Stimulated activated CD4-positive, alpha-beta T cell treated with anti-CD3 and anti-CD28 coated beads, Interleukin-15, amount 100 ng/mL, for 24 hours (primary cell): ENCODE measurements at places on chromosomes 7 and 10.

DNA sequence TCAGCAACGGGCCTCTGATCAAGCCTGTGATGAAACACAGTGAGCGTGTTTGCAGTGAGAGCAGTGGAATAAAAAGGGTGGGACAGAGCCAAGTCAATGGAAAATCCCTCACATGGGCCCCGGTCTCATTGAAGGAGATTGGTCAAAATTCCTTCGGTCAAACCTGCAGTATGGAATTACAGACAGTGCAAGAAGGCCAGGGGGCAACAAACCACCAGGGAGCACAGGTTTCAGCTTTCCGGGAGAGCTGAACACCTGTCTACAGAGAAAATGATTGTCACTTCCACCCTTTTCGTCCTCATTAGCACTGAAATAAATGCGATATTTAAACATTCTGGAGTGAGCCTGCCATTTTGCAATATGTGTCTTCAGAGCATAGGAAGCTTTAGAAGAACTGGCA, 92.9 kb downstream of the GPR26 start:
- DNase-seq = no peak

GRCh38 chr10:69901628-69902505, 100.2 kb downstream of the COL13A1 start:
- peak; percentile 46 for DNase-seq

GRCh38 chr7:152313831-152314604, 121.8 kb downstream of the KMT2C start:
- DNase-seq = no peak

GRCh38 chr10:47238331-47239095, 61.5 kb upstream of the GDF10 start:
- DNase-seq = no peak

DNA sequence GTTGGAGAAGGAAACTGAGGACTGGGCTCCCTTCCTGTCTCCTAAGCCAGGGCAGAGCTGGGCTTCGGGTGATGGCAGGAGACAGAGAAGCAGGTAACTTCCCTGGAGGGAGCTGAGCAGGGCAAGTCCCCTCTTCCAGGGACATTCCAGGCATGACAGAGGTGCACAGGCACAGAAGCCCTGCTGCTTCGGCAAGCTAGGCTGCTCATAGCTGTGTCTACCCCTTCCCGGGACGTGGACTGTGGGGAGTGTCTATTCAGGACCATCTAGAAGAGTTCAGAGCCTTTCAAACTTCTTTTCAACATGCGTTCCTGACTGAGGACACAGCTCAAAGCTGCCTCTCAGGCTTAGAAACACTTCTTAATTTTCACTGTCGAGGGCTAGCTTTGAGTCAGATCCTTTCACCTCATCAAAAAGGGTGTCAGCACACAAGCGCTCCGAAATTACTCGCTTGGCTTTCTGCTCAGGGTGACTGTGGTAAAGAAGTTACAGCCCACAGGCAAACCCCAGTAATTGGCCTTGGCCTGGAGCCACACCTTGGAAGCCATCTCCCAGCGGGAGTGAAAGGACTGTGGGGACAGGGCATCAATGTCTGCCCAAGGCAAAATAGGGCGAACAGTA, 63.7 kb upstream of the STEAP1B start:
- peak; percentile 55 for DNase-seq

DNA sequence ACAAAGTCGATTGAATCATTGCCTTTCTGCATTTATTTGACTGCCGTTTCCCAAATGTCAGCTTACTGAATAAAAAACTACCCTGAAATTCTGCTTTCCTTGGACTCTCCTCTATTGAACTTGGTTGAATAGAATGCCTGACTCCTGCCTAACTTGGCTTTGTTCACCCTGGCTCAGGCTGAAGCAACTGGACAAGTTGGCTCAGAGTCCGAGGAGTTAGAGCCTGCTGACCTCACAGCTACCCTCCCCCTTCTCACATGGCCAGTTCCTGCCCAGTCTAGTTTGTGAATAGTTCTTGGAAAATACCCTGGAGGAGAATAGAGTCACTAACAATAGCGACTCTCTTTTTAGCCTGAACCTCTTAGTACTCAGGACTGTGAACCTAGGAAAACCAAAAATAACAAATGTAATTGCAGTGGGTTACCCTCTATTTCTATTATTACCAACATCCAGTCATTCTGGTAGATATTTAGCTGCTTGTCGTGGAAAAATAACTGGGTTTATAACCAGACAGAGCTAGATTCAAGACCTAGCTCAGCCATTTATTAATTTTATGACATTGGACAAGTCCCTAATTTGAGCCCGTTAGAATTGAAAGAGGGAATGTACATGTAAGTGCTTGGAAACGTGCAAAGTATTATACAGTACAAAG, 17.3 kb upstream of the NRBF2 start:
- DNase-seq = no peak

DNA sequence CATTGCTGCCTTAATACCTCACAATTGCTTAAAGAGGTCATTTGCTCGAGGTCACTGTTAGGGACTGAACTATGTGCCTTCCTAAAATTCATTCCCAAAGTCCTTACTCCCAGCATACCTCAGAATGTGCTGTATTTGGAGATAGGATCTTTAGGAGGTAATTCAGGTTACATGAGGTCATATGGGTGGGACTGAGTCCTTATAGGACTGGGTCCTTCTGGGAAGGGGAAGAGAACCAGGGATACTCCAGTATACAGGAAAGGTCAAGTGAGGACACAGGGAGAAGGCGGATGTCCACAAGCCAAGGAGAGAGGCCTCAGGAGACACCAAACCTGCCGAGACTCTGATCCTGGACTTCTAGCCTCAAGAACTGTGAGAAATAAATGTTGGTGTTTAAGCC, 253.3 kb downstream of the PRPF18 start:
- DNase-seq = no peak

- DNase-seq = no peak
These were observed 5.9 kb upstream of the ANKRD7 start for GRCh38 chr7:118218413-118219156.

GRCh38 chr7:69561266-69561960, 36.9 kb upstream of the AUTS2 start:
- no peak for DNase-seq

DNA sequence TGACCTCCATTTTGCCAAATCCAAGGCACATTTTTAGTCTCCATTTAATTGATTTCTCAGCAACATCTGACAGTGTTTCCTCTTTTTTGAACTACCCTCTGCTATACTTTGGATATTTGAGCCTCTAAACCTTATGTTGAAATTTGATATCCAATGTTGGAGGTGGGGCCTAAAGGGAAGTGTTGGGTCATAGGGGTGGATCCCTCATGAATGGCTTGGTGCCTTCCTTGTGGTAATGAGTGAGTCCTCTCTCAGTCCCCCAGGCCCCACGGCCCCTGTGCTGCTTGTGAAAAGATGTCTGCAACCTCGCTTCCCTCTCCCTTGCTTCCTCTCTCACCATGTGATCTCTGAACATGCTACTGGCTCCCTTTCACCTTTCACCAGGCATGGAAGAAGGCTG, 96.8 kb upstream of the DGKB start:
- DNase-seq = no peak

DNA sequence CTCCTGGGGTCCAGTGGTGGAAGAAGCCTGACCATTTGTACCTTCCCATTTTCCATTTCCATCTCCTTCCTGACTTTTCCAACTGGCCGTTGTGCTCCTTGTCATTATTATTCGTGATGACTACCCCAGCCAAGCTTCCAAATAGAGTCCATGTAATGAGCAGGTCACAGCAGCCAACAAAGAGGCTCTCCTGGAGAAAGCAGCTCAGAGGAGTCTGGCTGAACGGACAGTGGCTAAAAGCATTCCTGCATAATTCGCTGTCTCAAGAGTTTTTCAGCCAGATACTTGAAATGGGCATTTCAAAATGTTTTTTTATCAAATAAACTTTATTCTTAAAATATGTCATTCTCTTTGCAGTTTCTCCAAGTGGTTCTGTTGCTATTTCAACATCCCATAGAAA, 458.6 kb downstream of the INHBA start:
- DNase-seq = no peak

GRCh38 chr7:119572132-119572531, 700.8 kb upstream of the KCND2 start:
- DNase-seq = no peak

DNA sequence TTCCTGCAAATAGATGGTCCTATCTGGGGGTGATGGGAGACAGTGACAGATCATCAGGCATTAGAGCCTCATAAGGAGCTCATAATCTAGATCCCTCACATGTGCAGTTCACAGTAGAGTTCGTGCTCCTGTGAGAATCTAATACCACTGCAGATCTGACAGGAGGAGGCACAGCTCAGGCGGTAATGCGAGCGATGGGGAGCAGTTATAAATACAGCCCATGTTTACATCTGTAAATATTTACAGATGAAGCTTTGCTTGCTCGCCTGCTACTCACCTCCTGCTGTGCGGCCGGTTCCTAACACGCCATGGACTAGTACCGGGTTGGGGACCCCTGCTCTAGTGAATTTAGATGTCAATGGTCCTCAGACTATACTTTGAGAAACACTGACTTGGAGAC, 17.0 kb upstream of the CDCA7L start:
- DNase-seq = no peak

DNA sequence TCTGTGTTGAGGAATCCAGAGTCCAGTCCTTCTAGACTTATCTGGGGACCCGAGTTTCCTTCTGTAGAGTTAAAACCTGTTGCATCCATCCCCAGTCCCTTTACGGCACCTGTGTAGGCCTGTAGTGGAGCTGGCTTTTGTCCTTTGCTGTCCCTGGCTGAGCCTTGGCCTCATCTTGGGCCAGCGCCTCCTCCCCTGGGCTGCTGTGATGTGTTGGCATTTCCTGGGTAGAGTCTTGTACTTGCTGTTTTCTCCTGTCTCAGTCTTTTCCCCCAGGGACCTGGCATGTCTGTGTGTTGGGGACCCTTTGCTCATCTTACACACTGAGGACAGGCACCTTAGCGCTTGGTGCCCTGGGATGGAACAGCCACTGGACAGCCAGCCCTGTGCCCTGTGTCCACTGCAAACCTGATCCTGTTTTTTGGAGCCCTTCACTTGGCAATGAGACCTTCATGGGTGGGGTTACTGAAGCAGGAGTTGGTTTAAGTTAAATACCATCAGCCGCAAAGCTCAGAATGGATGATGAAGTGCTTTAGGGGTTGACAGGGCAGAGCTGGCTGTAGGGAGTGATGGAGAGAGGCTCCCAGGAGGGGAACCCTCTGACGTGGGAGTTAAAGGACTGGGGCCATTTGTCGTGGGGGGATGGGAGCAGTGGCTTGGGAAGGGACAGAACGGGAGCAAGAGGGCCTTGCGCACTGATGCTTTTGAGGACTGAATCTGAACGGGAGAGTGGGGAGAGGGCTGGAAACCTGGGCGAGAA, 50.9 kb downstream of the CUX1 start:
- DNase-seq = no peak

DNA sequence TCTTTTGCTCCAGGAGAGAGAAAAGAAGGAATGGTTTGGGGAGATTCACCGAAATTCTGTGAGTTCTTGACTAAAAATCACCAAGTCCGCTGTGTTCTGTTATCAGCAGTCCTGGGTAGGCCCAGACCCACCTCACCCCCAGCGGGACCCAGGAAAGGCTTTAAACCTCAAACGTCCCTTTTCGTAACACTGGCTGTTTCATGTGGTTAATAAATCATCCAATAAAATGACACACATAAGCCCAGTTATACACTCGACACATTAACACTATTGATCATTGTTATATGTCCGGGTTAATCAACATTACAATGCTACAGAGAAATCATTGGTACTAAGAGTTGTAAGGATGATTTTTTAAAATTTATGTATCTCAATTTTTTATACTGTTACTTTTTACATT, 25.2 kb downstream of the DIP2C start:
- no peak for DNase-seq

GRCh38 chr7:1865000-1865555, 195.0 kb downstream of the ELFN1 start:
- DNase-seq = no peak

DNA sequence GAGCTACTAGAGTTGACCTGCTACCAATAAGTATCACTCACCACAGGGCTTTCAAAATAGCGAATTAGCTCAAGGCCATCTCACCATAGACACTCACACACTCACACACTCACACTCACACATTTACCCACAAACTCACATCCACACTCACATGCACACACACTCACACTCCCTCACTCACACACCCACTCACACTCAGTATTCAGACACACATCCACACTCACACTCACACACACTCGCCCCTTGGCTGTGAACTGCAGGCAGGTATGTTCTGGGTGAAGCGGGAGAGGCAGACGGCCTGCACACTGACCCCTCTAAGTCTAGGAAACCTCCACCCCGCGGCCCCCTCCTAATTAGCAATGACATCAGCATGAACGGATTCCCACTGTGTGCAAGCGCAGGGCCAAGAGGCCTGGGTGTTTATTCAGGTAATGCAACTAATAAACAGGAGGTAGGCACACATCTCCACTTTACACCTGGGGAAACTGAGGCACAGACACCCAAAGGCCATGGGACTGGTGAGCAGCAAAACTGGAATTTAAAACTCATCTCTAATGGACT, 94.6 kb downstream of the ADARB2 start:
- DNase-seq = no peak

DNA sequence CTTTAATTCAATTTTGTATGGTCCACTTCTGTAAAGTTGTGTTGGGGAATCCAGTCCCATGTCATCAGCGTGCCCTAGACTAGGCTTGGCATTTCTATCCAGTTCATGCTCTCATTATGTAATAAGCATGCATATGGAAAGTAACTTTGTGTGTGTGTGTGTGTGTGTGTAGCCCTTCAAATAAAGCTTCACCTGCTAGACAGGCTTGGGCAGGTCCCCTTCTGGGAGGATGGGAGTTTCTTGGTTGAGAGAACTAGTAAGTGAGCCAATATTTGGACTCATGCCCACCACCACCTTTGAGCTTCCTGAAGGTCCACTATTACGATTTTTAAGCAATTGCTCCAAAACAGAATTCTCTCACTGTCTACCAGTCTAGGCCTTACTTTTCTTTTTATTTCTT, 6.9 kb downstream of the BZW2 start:
- no peak for DNase-seq

- no peak for DNase-seq
These were observed 34.6 kb downstream of the CHST3 start for GRCh38 chr10:71998840-71999194.

GRCh38 chr10:24518981-24519597, 204.6 kb downstream of the ARHGAP21 start:
- peak; percentile 64 for DNase-seq

GRCh38 chr7:122628651-122629411, 70.1 kb downstream of the RNF133 start:
- no peak for DNase-seq

DNA sequence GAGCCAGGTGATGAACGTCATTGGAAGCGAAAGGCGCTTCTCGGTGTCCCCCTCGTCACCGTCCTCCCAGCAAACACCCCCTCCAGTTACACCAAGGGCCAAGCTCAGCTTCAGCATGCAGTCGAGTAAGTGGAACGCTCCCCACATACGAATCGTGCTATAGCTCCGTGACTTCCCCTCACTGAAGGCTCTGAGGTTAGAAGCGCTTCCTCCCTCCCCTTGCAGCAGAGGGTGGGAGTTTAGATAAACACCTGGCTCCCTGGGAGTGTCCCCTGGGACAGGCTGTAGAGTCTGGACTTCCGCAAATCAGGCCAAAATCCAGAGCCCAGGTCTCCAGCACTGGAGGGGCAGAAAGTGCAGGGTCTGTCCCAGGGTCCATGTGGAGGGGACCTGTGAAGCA, 105.0 kb upstream of the NPS start:
- DNase-seq = no peak
